ENCODE measurements at places on chromosomes 6 and 20.

DNA sequence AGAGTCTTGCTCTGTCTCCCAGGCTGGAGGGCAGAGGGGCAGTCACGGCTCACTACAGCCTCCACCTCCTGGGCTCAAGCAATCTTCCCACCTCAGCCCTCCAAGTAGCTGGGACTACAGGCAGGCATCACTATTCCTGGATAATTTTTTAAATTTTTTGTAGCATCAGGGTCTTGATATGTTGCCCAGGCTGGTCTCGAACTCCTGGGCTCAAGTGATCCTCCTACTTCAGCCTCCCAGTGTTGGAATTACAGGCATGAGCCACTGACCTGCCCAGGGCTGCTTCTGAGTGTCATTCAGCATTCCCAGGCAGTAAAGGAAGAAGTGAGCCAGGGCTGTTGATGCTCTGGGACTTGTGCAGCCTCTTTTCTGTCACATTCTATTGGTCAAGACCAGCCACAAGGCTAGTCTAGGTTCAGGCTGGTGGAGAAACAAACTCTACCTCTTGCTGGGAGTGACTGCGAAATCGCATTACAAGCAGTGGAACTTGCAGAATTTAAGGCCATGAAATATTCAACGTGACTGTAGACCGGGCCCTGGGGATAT, 2.1 kb upstream of the ARFGEF2 start:
- peaks cover 4% of the 10 kb centered on the region for H3K36me3 ChIP-seq
- H3K4me1 ChIP-seq, result peaks cover 34% of the 10 kb centered on the region
- H3K27ac ChIP-seq, result no peak overlapping the region
- H3K4me3 ChIP-seq, result peak overlapping the region; percentile 82
- H3K27me3 ChIP-seq, result peaks cover 7% of the 10 kb centered on the region

- H3K4me3 ChIP-seq, result no peak overlapping the region
- peaks cover 15% of the 10 kb centered on the region for H3K27me3 ChIP-seq
- no peak for DNase-seq
- H3K27ac ChIP-seq, result no peak overlapping the region
- no peaks in the 10 kb centered on the region for H3K4me1 ChIP-seq
Observed at GRCh38 chr20:51810155-51811041, 8.1 kb upstream of the SALL4 start.

DNA sequence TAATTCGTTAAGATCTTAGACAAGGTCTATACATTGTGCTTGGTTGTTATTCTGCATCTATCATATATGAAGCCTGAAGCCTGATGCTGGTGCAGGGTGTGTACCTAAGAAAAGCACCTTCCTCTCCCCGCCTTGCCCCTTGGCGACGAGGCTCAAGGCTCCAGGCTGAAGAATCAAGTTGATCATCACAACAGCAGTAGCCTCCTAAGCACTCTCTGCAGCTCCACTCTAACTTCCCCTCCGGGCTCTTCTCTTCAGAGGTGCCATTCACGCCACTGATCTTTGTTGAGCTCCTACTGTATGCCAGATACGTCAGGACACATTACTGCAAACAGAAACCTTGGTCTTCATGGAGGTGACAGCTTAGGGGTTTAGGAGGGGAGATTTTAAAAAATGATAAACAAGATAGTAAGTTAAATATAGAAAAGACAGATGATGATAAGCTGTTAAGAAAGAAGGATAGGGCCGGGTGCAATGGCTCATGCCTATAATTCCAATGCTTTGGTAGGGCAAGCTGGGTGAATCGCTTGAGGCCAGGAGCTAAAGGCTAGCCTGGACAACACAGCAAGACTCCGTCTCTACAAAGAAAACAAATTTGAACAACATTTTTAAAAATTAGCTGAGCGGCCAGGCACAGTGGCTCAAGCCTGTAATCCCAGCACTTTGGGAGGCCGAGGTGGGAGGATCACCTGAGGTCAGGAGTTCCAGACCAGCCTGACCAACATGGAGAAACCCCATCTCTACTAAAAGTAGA, 38.4 kb upstream of the ZNF217 start:
- peaks cover 31% of the 10 kb centered on the region for H3K4me1 ChIP-seq
- H3K36me3 ChIP-seq, result no peaks in the 10 kb centered on the region
- no peaks in the 10 kb centered on the region for H3K27me3 ChIP-seq
- no peak overlapping the region for H3K4me3 ChIP-seq
- DNase-seq, result no peak

GRCh38 chr6:107331409-107332386, 127.7 kb downstream of the PDSS2 start:
- no peak for DNase-seq
- H3K4me3 ChIP-seq, result no peak overlapping the region
- H3K27me3 ChIP-seq, result no peaks in the 10 kb centered on the region
- peaks cover 11% of the 10 kb centered on the region for H3K36me3 ChIP-seq
- H3K27ac ChIP-seq, result no peak overlapping the region
- H3K4me1 ChIP-seq, result peaks cover 14% of the 10 kb centered on the region

GRCh38 chr6:113960795-113961194, 10.2 kb downstream of the HDAC2 start:
- H3K4me1 ChIP-seq, result peaks cover 13% of the 10 kb centered on the region
- H3K4me3 ChIP-seq, result no peak overlapping the region
- no peak overlapping the region for H3K27ac ChIP-seq
- H3K27me3 ChIP-seq, result no peaks in the 10 kb centered on the region
- no peak for DNase-seq

- H3K4me3 ChIP-seq, result no peak overlapping the region
- no peaks in the 10 kb centered on the region for H3K36me3 ChIP-seq
- no peak for DNase-seq
- H3K4me1 ChIP-seq, result no peaks in the 10 kb centered on the region
- H3K27me3 ChIP-seq, result no peaks in the 10 kb centered on the region
Observed at GRCh38 chr6:135814043-135814442, 37.5 kb upstream of the PDE7B start.

- H3K27me3 ChIP-seq, result peaks cover 3% of the 10 kb centered on the region
- H3K4me3 ChIP-seq, result no peak overlapping the region
- DNase-seq, result no peak
- no peak overlapping the region for H3K27ac ChIP-seq
- no peaks in the 10 kb centered on the region for H3K4me1 ChIP-seq
Observed at GRCh38 chr6:12348530-12349511, 58.7 kb downstream of the EDN1 start.

GRCh38 chr6:119442776-119443184, 93.2 kb upstream of the MAN1A1 start:
- no peak overlapping the region for H3K27ac ChIP-seq
- no peaks in the 10 kb centered on the region for H3K27me3 ChIP-seq
- peaks cover 16% of the 10 kb centered on the region for H3K36me3 ChIP-seq
- no peak overlapping the region for H3K4me3 ChIP-seq

DNA sequence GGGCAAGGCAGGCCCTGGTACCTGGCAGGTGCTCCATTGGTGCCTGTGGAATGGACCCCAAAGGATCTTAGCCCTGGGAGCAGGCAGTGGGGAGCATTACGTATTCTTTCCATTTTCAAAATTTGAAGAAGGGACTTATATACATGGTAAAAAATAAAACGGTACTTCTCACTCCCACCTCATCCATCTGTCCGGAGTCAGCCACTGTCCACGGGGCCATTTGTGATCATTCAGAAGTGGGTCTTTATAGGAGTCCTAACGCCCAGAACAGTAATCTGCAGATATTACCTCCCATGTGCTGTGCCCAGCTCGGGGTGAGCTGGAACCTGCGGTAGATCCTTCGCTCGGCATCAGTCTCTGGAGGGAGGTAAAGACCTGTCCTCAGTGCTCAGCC, 110.4 kb downstream of the SYCP2 start:
- H3K27ac ChIP-seq, result no peak overlapping the region
- no peaks in the 10 kb centered on the region for H3K4me1 ChIP-seq
- no peak for DNase-seq
- H3K27me3 ChIP-seq, result no peaks in the 10 kb centered on the region

DNA sequence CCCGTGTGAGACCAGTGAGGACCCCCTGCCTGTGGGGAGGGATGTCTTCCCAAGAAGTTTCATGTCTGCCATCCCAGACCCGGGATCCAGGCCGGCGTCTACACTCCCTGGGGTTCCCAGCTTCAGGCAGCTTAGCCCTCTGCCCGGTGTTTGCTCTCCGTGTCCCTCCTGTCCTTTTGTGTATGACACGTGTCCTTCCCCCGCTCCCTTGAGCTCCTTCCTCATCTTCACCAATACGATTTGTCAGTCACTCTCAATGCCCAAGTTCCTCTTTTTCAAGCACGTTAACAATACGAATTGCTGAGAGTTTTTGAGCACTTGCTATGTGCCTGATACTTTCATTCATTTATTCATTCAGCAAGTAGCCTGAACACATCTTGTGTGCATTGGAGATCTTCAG, 115.6 kb upstream of the PTPN1 start:
- H3K27ac ChIP-seq, result no peak overlapping the region
- H3K36me3 ChIP-seq, result no peaks in the 10 kb centered on the region
- H3K27me3 ChIP-seq, result no peaks in the 10 kb centered on the region
- peaks cover 13% of the 10 kb centered on the region for H3K4me1 ChIP-seq

- H3K27me3 ChIP-seq, result no peaks in the 10 kb centered on the region
- DNase-seq, result no peak
- H3K27ac ChIP-seq, result no peak overlapping the region
- no peak overlapping the region for H3K4me3 ChIP-seq
- H3K4me1 ChIP-seq, result no peaks in the 10 kb centered on the region
- H3K36me3 ChIP-seq, result no peaks in the 10 kb centered on the region
Observed at GRCh38 chr6:139982652-139983295, 608.3 kb upstream of the CITED2 start.

- peaks cover 76% of the 10 kb centered on the region for H3K4me1 ChIP-seq
- no peak for DNase-seq
- peaks cover 18% of the 10 kb centered on the region for H3K36me3 ChIP-seq
- no peak overlapping the region for H3K4me3 ChIP-seq
- peaks cover 46% of the 10 kb centered on the region for H3K27me3 ChIP-seq
Observed at GRCh38 chr6:5989141-5989723, 17.5 kb downstream of the NRN1 start.

- DNase-seq, result no peak
- no peak overlapping the region for H3K4me3 ChIP-seq
- peaks cover 28% of the 10 kb centered on the region for H3K4me1 ChIP-seq
- peaks cover 2% of the 10 kb centered on the region for H3K27me3 ChIP-seq
Observed at GRCh38 chr20:57605045-57605444, 15.2 kb downstream of the ZBP1 start.

GRCh38 chr6:122683989-122684651, 73.9 kb downstream of the PKIB start:
- no peak for DNase-seq
- H3K27ac ChIP-seq, result no peak overlapping the region
- H3K27me3 ChIP-seq, result no peaks in the 10 kb centered on the region
- no peaks in the 10 kb centered on the region for H3K4me1 ChIP-seq
- no peaks in the 10 kb centered on the region for H3K36me3 ChIP-seq

DNA sequence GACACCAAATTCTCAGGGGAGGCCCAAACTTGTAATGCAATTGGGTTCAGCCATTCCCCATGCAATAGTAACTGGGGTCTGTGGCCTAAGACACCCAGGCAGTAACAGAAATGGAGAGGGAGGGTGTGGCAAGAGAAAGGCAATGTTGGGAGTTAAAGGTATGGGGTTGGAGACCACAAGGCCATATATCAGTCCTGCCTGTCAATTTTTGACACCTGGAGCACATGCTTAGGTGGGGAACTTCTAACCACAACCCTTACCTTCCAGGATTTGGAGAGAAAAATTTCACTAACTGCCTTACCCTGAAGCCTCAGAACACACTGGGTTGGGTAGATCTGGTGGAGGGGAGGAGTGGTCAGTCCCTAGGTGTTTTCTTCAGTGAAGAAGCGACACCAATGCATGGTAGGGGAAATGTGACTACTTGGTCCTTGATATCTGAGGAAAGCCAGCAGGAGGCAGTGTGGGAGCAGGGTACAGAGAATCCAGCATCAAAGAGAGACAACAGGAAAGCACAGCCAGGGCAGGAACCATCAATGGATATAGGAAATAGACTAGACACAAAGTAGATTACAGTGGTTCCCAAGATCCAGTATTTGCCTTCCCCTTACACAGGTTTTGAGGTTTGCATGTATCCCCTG, 6.8 kb upstream of the USP49 start:
- peak; percentile 75 for DNase-seq
- H3K27ac ChIP-seq, result no peak overlapping the region
- no peak overlapping the region for H3K4me3 ChIP-seq
- H3K36me3 ChIP-seq, result peaks cover 21% of the 10 kb centered on the region
- peaks cover 32% of the 10 kb centered on the region for H3K4me1 ChIP-seq

DNA sequence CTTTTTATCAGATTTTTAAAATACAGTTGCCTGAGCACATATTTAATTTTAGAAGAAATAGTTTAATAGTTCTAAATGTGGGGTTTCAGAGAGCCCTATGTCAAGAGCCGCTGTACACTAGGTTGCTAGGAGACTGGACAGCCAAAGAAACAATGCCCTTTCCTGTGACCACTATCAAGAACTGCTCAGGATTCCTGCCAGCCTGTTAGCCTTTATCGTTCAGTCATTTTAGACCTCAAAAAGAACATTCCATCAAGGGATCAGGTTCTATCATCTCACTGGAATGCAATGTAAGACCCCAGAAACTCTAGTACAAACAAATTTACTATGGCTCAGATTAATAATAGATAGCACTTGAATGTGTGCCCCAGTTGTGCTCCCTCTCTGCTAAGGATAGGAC, 181.2 kb upstream of the CCN2 start:
- DNase-seq, result no peak
- no peaks in the 10 kb centered on the region for H3K4me1 ChIP-seq
- no peak overlapping the region for H3K27ac ChIP-seq
- H3K36me3 ChIP-seq, result no peaks in the 10 kb centered on the region

DNA sequence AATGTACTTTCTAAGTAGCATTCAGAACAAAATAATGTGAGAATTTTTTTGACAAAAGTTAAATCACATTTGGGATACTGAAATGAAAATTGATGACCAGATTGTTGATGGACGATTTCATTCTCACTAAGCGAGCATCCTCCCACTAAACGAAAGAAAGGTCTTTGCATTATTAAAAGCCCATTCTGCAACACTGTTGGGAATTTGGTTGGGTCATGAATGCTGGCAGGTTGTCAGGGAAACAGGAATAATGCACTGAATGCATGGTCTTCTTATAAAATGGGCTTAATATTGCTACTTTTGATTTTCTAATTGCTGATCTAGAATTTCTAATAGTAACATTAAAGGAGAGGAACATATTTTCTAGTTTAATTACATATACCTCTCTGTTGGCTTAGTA, 229.8 kb downstream of the NKAIN2 start:
- H3K27me3 ChIP-seq, result no peaks in the 10 kb centered on the region
- no peaks in the 10 kb centered on the region for H3K4me1 ChIP-seq
- DNase-seq, result no peak
- H3K4me3 ChIP-seq, result no peak overlapping the region
- H3K36me3 ChIP-seq, result no peaks in the 10 kb centered on the region

DNA sequence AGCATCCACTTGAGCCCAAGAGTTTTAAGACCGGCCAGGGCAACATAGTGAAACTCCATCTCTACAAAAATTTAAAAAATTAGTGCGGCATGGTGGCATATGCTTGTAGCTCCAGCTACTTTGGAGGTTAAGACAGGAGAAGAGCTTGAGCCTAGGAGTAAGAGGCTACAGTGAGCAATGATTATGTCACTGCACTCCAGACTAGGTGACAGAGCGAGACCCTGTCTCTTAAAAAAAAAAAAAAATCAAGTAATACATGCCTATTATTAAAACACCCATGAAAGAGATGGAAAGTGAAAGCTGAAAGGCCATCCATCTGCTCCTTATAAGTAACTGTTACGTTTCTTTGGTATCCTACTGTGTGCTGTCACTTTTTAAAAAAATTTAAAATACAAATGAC, 66.4 kb downstream of the FKBP5 start:
- peaks cover 45% of the 10 kb centered on the region for H3K36me3 ChIP-seq
- H3K27ac ChIP-seq, result peak overlapping the region; percentile 72
- DNase-seq, result no peak
- H3K4me1 ChIP-seq, result peaks cover 20% of the 10 kb centered on the region
- H3K4me3 ChIP-seq, result no peak overlapping the region

Data from activated CD4-positive, alpha-beta T cell treated with anti-CD3 and anti-CD28 coated beads, Interleukin-2, amount 10 ng/mL, durations not matched to agents 7 days and 5 days (primary cell).